ENCODE measurements at places on chromosomes 13 and 19. TPM values are rescaled to one million over a fixed set of nuclear protein-coding genes. Genes with fewer than 3 reads are reported as not detected.

DNA sequence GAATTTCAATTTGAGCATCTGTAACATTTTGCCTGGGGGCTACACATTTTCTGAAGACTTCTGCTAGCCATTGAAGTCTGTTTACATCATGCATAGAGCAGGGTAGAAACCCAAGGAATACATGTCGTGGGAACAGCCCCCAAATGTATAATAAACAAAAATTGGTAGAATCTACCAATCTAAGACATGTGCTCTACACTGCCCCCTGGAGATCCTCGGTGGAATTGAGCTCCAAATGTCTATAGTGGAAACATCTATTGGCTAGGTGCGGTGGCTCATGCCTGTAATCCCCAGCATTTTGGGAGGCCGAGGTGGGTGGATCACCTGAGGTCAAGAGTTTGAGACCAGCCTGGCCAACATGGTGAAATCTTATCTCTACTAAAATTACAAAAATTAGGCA is 57.3 kb downstream of the MBD3L2B start:
- H3K36me3 ChIP-seq = no peaks in the 10 kb centered on the region
- H3K27ac ChIP-seq = no peak overlapping the region
- no peak for DNase-seq
- H3K4me3 ChIP-seq = no peak overlapping the region
- no peaks in the 10 kb centered on the region for H3K27me3 ChIP-seq

DNA sequence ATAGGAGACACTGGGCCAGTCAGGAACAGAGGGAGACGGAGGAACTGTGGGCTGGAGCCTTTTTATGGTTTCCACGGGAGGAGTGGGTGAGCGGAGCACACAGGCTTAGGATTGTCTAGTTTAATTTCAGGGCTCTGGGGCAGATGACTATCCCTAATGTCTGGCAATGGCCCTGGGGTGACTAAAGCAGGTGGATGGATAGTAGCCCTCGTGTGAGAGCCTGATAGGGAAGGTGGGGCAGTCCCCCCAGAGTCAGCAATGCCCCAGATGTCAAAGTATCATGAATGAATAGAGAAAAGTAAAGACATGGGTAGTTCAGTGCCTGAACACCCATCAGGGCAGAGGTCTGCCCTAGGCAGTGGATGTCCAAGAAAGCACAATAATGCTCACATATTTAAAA is 94.2 kb downstream of the ZDHHC20 start:
- no peaks in the 10 kb centered on the region for H3K36me3 ChIP-seq
- H3K27ac ChIP-seq = no peak overlapping the region
- H3K27me3 ChIP-seq = no peaks in the 10 kb centered on the region
- H3K4me1 ChIP-seq = no peaks in the 10 kb centered on the region
- no peak overlapping the region for H3K4me3 ChIP-seq

- no peaks in the 10 kb centered on the region for H3K4me1 ChIP-seq
- H3K27me3 ChIP-seq = no peaks in the 10 kb centered on the region
- H3K27ac ChIP-seq = no peak overlapping the region
- H3K36me3 ChIP-seq = peaks cover 75% of the 10 kb centered on the region
Measured at GRCh38 chr19:42292042-42292960, 9.6 kb upstream of the PRR19 start.

- DNase-seq = no peak
- H3K4me1 ChIP-seq = no peaks in the 10 kb centered on the region
- no peak overlapping the region for H3K27ac ChIP-seq
Measured at GRCh38 chr19:29105629-29106292, 107.2 kb downstream of the UQCRFS1 start.

The SRRM5 gene
- total RNA-seq = 0.08 TPM

- no peak overlapping the region for H3K27ac ChIP-seq
- H3K4me1 ChIP-seq = no peaks in the 10 kb centered on the region
- H3K4me3 ChIP-seq = no peak overlapping the region
- no peaks in the 10 kb centered on the region for H3K36me3 ChIP-seq
- DNase-seq = no peak
- no peaks in the 10 kb centered on the region for H3K27me3 ChIP-seq
Measured at GRCh38 chr13:107534548-107534947, 680.8 kb downstream of the LIG4 start.

DNA sequence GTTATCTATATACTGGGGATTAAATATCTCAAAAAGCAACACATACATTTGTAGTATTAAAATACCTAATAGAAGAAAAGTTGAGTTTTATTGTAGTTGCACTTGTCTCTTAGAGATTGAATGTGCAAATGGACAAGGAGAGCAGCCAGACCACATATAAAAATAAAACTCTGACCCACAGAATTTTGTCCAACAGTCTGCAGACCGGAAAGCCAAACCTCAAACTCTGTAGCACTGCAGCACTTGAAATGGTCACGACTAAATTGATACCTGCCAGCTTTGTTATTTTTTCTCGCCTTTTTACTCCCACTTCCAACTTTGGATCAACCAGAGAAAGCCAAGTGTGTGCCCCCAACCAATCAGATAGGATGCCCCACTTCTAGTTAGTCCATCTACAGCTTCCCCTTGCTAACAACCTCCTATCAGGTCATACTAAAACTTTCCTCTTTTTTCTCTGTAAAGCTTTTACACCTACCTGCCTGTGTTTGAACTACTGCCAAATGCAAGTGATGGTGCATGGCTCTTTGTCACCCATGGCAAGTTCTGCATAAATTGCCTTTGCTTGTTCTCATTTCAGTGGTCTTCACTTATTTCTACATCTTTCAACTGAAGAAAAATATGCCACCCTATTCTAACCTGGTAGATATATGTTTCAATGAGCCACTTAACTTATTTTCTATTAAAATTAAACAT is 1250.7 kb upstream of the SPRY2 start:
- no peak overlapping the region for H3K4me3 ChIP-seq
- DNase-seq = no peak
- H3K27me3 ChIP-seq = no peaks in the 10 kb centered on the region
- H3K27ac ChIP-seq = no peak overlapping the region
- no peaks in the 10 kb centered on the region for H3K36me3 ChIP-seq

The VSTM2B gene
- not detected for total RNA-seq

DNA sequence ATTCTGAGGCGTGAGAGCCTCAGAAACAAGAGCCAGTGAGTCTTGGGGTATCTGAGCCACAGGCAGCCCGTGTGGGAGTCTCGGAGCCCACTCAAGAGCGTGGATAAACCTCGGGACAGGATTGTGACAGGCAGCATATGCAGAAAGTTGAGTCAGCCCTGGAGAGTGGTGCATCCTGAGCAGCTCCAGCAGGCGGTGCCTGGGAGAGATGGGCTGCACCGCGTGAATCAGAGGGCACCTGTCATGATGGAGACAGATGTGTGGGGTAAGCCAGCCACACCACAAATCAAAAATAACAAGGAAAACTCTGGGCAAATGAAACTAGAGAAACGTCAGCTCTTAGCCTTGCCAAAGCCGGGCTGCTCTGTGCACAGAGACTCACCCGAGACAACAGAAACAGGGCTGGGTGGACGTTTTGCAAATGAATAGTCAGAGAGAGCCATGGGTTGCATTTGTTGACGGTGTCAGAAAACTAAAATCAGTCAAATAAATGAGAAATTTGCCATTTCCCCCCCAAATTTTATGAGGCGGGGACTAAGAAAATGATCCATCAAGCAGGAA is 30.0 kb upstream of the POP4 start:
- no peaks in the 10 kb centered on the region for H3K36me3 ChIP-seq
- no peak for DNase-seq
- peaks cover 7% of the 10 kb centered on the region for H3K27me3 ChIP-seq
- no peak overlapping the region for H3K4me3 ChIP-seq

The PTGIR gene
- 1.4 TPM for total RNA-seq

GRCh38 chr13:34278780-34279179 is 460.8 kb downstream of the RFC3 start:
- no peaks in the 10 kb centered on the region for H3K36me3 ChIP-seq
- H3K4me3 ChIP-seq = no peak overlapping the region
- no peak overlapping the region for H3K27ac ChIP-seq
- H3K4me1 ChIP-seq = no peaks in the 10 kb centered on the region
- no peak for DNase-seq

DNA sequence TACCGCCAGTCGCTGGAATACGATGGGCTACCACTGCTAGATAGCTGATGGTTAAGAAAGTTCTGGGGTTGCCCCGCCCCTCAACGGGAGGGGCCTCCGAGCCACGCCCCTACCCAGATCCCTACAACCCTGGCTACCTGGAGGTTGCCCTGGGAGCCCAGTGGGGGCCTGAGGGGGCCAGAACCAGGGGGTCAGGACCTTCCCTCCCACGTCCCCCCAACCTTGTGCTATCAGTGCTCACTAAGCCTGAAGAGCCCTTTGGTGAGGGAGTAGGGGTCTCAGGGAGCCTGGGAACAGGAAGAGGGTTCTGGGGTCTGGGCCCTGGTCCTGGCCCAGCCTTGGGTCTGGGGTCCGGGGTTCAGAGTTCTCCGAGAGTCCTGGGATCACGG is 8.9 kb downstream of the OCEL1 start:
- peak; percentile 79 for DNase-seq
- H3K27me3 ChIP-seq = no peaks in the 10 kb centered on the region
- H3K27ac ChIP-seq = peak overlapping the region; percentile 40
- peak overlapping the region; percentile 51 for H3K4me3 ChIP-seq

DNA sequence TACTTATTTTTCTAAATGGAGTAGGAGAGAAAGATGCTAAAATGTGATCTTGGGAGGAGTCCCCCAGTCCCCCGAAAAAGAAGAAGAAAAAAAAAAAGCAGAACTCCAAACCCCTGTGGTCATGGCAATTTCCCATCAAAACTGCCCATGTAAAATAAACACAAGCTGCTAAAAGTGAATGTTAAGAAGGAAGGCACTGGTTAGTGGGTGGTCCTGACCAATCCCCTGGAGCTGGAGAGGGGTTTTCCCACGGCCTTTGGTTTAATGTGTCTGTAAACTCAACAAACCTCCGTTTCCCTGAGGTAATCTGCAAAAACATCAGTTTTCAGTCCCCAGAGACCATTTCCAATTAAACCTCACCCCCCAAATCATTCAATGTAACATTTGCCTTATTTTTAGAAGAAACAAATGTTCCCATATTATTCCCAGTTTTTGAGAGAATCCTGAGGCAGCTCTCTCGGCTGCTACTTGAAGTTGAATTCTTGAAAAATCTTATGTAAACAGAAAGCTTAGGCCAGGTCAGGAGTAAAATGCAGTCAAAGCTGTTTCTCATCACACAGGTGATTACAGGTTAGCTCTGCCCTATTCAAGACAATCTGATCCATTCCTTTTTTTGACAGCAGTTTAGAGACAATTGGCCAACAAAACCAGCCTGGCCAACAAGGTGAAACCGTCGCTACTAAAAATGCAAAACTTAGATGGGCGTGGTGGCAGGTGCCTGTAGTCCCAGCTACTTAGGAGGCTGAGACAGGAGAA is 17.0 kb downstream of the RAB3D start:
- DNase-seq = no peak
- no peak overlapping the region for H3K27ac ChIP-seq
- H3K27me3 ChIP-seq = no peaks in the 10 kb centered on the region
- peaks cover 10% of the 10 kb centered on the region for H3K4me1 ChIP-seq
- H3K36me3 ChIP-seq = no peaks in the 10 kb centered on the region
- H3K4me3 ChIP-seq = no peak overlapping the region

The PSMD8 gene
- 129 TPM for total RNA-seq

The SLITRK6 gene
- total RNA-seq = 0.59 TPM
